ENCODE measurements at places on chromosomes 3 and 15.

GRCh38 chr3:1056744-1057143 is 36.1 kb upstream of the CNTN6 start:
- DNase-seq: no peak

DNA sequence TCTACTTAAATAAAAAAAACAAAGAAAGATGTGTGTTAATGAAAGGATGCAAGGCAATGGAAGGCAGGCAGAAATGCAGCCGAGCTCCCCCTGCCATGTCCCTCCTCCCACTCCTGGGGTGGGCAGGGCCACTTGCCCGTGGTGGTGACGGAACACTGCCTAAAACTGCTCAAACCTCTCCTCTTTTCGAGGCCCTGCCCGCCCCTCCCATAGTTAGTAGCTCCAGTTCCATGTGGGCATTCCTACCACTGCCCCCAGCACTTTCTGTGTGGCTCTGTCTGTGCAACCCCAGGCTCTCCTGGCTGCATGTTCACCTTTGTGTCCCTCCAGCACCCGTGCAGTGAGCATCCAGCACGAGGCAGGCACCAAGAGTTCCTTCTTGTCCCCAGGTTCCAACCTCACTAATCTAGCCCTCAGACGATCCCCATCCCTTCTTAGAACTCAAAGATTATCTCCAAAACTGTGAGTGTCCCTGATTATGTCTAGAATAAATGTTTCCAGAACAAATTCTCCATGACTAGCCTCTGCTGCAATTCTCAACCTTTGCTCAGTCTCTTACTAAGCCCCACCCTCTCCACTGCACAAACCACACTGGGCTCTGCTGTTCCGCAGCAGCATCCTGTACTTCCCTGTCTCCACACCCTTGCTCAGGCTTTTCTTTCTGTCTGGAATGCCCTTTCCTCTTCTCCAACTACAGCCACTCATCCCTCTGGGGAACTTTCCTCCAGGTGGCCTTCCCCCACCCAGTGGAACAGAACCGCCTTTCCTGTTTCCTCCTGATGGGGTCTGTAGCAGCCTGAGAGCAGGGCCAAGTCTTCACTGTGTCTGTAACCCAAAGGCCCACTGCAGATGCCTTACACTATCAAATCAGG is 32.6 kb upstream of the SPTBN5 start:
- no peak for DNase-seq

GRCh38 chr15:29939404-29939803 is 117.1 kb upstream of the TJP1 start:
- DNase-seq: no peak

- no peak for DNase-seq
These were observed 9.5 kb downstream of the MTHFS start for GRCh38 chr15:79887054-79887930.

DNA sequence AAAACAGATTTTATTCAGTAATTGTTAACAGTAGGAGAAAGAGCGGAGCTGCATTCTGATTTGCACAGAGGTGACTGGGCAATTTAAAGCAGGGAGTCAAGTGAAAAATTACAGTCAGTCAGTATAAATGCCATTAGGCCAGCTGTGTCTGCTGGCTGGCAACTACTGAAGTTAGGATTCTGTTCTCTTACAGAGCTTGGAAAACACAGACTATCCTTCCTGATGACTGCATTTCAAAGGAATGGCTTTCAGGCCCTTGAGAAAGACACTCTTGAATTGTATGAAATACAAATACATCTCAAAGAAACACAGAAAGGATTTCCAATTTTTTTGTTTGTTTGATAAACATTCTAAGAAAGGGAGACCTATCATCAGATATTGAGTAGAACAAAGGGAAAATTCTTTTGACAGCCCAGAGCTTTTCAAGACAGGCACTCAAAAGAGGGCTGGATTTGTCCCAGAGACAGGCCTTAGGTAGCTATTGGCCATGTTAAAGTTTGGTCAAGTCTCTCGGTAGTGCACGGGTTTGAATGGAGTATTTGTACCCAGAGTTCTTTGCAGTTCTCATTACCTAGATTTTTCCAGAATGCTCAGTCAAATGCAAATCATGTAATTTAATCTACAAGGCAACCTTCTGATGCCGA is 551.2 kb upstream of the CCDC54 start:
- DNase-seq: peak; percentile 68

GRCh38 chr3:37174532-37175126 is at the start of gene LRRFIP2:
Gene LRRFIP2 (minus strand): TSS chr3:37174582. CDS start chr3:37148983, 25,599 bp downstream.
- no peak for DNase-seq

Measured in HAP-1 (cell line).